ENCODE measurements at places on chromosomes 12 and 14. TPM values are rescaled to one million over a fixed set of nuclear protein-coding genes. Genes with fewer than 3 reads are reported as not detected.

DNA sequence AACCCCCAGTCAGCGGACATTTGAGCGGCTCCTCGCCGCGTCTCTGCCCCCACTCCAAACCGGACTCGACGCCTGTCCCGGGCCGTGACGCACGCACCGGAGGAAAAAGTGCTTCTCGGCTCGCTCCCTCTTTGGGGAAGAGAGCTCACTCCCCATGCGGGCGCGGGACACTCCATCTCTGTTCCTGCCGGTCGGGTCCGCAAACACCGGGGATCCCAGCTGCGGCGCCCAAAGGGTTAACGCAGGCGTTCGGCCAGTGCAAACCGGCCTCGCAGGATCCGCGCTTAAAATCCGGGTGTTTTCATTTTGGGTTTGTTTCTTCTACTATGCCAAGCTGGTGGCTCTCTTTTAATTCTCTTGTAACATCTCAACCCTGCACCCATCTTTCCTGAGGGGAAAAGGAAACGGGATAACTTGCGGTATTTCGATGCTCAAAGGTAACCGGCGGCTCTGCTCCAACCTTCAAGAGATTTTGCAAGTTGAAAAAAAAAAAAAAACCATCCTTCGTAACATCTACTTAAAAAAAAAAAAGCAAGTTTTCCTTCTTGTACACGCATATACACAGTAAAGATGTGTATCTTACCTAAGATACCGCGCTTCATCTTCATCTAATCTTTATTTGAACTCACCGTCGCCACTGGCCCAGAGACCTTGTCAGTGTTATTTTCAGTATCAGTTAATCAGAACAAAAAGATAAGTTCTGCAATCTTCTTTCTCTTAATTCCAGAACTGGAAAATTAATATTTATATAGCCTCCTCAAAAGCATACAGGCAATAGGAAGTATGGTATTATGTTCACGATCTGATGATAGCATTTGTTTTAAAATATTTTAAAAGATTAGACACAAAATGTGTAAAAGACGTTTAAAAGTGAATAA is 1.6 kb upstream of the ATP2B1 start:
- DNase-seq: peak; percentile 78

DNA sequence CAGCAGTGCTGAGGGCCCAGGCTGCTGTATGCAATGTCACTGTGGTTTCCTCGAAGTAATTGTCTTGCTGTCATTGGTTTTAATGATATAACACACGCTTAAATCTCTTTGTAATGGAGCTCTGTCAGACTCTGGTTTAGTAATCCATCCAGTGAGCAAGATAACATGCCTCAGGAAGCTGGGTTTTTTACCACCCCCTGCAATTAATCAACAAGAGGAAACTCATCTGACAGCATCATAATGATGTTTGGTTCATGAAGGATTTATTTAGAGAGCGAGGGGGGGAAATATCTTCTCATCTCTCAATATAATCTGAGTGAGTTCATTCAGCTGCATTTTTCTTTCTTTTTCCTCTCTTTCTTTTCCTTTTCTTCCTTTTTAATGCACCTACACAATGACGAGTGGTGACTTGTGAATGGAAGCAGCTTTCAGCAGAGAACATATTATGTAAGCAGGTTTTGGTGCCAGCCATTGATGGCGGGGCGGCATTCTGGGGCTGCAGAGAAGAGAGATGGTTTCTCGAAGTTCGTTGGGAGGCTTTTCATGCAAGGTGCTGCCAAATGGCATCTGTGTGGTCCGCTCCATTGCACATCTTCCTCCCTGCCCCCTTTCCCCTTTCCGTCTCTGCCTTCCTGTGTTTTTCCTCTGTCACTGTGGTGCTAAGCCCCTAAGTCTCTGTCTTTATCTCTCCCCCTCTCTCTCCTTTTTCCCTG is 6.7 kb downstream of the RPH3A start:
- no peak for DNase-seq

GRCh38 chr14:75340921-75341320 is 62.3 kb downstream of the FOS start:
- peak; percentile 93 for DNase-seq

Gene CLEC14A
- total RNA-seq: 28.8 TPM

DNA sequence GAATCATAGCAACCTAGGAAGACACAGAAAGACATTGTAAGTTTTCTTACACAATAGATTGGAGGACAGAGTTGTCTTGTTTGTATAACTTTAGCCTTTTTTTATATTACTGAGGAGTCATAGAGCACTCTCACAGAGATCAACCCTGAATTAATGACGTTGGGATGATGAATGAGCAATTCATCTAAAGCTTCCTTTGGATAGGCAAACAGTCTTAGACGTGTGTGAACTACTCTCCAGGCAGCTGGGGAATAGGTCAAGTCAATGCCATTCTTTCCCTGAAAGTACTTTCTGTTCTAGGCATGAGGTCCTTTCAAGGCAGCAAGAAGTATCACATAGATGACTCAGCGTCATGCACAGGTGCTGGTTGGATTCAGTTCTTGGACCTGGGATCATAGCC is 369.1 kb upstream of the NOVA1 start:
- DNase-seq: no peak

Gene BDKRB2
- 1.2 TPM for total RNA-seq

- DNase-seq: no peak
Observed at GRCh38 chr12:107395817-107396216, 289.8 kb upstream of the PWP1 start.

DNA sequence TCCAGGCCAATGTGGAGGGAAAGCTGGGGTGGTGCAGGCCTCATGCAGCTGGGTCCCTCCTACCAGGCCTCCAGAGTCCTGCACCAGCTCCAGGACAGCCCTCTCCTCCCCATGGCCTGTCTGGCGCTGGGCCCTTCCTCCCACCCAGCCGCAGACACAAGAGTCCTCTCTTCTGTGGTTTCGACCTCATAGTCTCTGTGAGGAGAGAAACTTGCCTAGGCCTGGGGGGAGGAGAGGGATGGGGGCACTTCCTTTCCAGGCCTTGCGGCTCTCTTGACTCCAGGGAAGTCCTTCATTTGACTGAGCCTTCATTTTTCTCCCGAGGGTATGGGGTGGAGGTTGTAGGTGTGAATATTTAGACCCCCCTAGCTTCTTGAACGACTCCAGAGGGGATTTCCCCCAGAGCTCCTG is 2.3 kb downstream of the MMP14 start:
- no peak for DNase-seq

- DNase-seq: no peak
Observed at GRCh38 chr12:66929121-66929520, 250.2 kb upstream of the GRIP1 start.

All from Right ventricle myocardium superior (tissue), 1 donor.